ENCODE measurements at places on chromosomes 12 and 14.

GRCh38 chr12:127519779-127520178, 747.2 kb upstream of the TMEM132C start:
- DNase-seq: no peak

- no peak for DNase-seq
These were observed 250.1 kb downstream of the NUAK1 start for GRCh38 chr12:105888696-105889095.

DNA sequence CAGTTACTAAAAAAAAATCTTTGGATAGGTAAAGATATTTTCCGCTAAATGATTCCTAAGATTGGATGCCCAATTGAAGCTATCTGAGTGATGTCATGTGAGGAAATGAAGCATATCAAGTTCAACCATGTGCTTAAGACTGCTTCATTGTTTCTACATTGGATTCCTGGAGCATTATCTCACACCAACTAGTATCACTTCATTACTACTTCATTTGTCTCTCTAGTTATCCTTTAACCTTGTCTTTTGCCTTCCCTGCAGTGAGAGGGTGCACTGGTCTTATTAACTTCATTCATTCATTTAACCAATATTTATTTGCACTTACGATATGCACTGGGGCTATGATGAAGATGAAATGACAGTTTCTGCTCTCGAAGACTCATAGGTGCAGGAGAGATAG, 198.1 kb downstream of the SLC38A4 start:
- no peak for DNase-seq

DNA sequence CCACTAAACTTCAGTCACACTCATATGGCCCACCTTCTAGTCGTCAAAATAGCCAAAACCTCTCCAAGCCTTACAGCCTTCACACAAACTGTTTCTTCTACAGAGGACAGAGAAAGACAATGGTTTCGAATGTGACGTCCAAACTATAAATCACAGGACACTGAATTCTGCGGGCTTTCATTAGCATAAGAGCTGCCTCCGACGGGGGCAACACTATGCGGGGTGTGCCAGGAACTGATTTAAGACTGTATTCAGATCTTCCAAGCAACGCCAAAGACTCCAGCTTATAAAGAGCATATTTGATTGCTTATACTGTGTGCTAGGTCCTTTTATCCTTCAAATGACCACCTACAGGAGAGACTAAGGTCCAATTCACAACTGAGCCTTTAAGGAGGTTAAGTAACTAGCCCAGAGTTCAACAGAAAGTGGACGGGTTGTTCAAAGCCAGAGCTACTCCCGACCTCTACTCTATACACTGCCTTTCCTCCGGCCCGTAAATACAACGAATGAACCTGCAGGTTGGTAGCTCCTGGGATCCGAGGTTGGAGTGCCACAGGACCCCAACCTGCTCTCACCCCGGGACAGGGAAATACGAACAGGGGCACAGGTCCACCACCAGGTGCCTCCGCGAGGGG, 575 bp downstream of the L2HGDH start:
- no peak for DNase-seq

GRCh38 chr12:52142431-52142830, 49.4 kb downstream of the KRT80 start:
- no peak for DNase-seq

DNA sequence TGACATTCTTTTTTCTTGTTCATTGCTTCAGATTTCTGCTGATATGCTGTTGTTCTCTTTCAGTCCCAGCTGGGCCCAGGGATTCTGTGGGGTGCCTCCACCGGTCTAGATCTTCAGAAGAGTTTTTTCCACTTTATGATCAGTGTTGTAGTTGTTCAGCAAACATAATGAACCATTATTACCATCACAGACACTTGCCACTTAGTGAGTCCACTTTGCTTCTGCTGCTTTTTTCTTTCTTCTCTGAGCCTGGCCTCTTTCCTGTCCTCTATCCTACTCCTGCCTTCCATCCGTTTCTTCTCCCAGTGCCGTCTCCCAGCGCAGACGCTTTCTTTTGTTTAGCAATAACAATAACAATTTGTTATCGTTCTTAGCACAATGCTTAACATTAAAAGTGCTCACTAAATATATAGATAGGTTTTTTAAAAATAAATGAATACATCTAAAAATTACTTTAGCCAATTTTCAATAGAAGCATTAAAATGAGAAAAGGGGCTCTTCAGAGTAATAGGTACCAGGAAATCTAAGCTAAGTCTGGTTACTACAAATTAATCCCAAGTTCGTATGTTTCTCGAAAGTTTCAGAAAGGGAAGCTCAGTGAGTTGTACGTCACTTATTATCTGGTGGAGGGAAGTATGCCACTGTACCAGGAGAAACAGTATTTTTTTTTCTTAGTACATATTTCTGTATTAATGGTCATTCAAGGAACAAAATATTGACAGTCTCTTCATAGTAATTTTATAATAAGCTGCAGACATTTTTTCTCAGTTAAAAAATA, 98.2 kb downstream of the SRGAP1 start:
- DNase-seq: no peak

DNA sequence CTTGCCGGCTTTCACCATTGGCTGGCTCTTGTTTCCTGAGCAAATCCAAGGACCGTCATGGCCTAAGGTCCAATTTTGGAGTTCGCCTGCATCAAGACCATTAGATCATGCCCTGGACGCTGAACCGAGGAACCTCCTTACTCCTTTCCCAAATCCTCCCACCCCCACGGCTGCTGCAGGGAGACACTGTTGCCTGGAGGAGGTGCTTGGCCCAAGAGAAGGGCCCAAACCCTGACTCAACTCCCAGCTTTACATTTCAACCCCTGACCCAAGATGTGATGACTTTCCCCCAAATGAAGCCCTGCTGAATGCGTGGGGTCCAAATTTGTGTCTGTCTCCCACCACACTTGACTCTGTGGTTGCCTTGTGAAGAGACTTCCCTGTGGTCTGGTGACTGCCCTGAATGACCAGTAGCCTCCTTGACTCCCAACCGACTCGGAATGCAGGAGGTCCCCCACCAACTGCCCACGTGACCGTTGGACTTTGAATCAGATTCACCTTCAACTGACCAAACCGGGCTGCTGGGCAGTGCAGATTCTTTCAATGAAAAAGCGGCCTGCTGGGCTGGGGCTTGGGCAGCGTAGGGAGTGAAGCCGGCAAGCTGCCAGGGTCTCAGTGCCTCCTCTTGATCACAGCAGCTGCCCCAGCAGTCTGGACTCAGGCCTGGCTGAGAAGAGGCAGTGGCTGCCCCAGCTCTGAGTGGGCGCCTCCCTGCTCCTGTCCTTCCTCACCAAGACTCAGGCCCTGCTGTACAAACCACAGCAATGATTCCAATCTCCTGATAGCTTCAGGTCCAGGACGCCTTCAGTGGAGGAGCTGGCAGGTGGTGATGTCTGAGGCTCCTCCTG, 46.7 kb upstream of the OASL start:
- no peak for DNase-seq

DNA sequence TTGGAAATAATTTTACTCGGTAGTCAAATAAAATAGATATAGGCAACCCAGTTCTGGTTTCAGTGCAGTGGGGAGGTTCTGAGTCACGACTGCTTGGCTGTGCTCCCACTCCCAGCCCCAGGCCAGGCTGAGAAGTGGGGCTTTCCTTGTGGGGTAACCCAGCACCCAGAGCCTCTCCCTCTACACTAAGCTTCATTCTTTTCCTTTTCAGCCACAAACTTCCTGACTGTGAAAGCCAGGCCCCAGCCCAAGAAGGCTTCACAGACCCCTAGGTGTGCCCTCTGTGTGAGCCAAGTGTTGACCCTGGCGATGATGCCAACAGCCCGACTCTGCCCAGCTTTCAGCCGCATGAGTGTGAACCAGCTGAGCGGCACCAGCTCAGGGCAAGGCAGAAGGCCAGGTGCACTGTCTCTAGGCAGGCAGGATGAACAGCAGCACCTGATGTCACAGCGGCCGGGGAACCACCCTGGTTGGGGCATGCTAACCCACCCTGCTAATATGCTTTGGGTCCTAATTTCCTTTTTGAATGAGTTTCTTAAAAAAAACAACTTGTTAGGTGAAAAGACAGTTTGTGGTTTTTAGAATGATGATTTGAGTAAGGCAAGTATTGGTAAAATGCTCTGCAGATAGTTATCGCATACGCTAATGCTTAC, 42.2 kb upstream of the ATP23 start:
- DNase-seq: peak; percentile 67

DNA sequence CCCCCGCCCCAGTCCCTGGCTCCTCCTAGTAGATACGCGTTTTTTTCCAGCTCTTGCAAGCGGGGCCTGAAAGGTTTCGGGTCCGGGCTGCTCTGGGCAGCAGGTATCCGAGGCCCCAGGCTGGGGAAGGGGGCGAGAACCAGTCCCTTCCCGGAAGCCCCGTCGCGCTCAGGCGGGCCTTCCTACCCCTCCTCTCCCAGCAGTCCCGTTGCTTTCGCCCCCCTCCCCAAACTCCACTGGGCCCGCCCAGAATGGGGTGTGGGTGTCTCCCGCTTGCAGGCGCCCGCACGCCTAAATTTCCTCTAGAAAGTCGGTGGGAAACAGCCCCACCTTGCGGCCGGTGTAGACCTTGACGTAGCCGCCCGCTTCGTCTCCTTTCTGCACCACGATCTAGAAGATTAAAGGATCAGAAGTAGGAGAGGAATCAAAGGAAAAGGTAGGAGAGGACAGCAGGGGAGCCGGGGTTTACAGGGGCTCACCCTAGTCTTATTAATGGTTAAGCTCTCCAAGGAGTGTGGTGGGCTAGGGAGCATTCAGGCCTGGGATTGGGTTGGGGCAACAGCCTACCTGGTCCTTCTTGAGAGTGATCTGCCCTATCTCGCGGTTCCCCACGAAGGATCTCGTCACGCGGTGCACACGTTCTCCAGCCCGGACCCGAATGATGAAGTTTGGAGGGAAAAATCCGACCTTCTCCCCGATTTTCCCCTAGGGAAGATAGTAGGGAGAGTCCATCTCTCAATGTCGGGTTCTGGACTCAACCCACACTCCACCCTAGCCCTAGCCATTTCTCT, 7.3 kb downstream of the STAC3 start:
- peak; percentile 73 for DNase-seq

DNA sequence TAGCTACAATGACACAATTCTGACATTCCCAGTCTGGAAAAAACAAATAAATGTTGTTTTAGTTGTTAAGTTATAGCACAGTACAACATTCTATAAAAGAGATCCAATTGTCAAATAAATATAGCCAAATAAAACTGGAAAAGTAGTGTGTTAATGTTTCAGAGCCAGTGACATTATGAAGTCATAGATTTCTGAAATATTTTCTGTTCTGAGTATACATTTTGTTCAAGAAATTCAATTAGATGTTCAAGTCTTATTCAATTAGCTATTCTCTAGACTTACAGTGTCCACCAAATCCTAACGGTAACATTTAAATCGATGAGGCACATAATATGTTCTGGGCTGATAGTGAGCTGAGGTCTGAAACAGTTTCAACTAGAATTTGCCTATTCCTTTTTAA, 196.1 kb upstream of the ABCD2 start:
- DNase-seq: no peak

- DNase-seq: peak; percentile 95
These were observed 4.7 kb upstream of the CRIP1 start for GRCh38 chr14:105481886-105482457.

GRCh38 chr14:45787167-45787566, 534.2 kb upstream of the MIS18BP1 start:
- no peak for DNase-seq

DNA sequence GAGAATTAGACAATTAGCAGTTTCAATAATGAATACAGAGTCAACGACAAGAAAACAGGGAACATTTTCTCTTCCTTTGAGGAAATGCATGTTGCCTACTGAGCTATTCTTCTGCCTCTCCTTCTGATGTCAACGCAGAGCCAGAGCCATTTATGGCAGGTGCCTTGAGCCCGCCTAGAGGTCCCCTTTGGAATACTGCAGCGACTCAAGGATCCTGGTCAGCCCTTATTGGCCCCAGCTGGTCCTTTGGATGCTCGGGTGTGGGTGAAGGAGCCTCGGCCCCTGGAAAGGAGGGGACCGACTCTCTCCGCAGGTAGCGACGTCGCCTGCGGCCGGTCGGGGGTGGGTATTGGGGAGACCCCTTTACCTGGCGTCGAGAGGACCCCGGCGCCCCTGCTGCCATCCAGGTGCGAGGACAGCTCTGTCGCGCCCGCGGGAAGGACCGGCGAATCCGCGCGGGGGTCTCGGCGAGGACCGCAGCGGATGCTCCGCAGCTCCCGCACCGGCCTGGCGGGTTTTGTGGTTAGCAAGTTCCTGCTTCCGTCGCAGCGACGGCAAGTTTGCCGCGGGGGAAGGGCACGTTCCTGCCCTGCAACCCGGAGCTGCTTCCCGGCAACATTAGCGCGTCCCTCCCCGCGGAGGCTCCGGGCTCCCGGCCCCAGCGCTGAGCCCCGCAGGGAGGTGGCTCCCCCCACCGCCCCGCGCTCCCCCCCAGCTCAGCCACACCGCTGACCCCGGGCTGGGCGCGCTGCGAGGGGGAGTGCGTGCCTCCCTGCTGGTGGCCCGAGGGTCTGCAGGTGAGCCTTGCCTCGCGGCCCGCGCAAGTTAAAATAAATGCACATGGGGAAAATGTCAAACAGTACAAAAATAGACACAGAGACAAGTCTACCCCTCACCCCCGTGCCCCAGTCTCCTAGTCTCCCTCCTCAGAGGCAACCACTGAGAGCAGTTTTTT, at the start of gene MANSC1:
TSS of gene MANSC1 (minus strand) at position 532 of the 955 bp plus-strand sequence. CDS start 6,928 bp downstream, outside the sequence.
- peak; percentile 71 for DNase-seq

- no peak for DNase-seq
These were observed 10.7 kb upstream of the CALCOCO1 start for GRCh38 chr12:53737951-53738405.

DNA sequence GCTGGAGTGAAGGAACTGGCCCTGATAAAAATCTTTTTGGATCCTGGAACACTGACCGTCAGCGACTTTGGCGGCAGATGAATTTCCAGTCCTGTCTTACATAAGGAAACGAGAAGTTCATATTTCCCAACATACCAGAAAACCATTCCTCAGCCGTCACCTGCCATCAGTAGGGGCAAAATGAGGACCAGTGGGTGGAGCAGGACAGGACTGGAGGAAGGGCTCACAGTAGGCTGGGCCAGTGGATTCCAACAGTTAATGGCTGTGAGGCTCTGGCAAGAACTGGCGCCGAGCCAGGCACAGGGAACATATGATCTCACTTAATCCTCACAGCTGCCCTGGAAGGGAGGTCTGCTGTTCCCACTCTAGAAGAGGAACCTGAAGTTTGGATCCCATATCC, 67.2 kb upstream of the FAM181A start:
- no peak for DNase-seq

GRCh38 chr12:124487834-124488165, 79.6 kb downstream of the NCOR2 start:
- DNase-seq: no peak
